ENCODE measurements at places on chromosomes 11 and 22.
A peak's percentile ranks its signal among the peaks of the same experiment; 100 is the strongest.

GRCh38 chr11:96084610-96085318 lies 160.9 kb upstream of the MTMR2 start:
- peaks cover 9% of the 10 kb centered on the region for H3K36me3 ChIP-seq
- no peaks in the 10 kb centered on the region for H3K27me3 ChIP-seq
- DNase-seq: no peak
- peaks cover 24% of the 10 kb centered on the region for H3K4me1 ChIP-seq
- no peak overlapping the region for H3K27ac ChIP-seq

- peaks cover 5% of the 10 kb centered on the region for H3K36me3 ChIP-seq
- no peak for DNase-seq
- H3K4me1 ChIP-seq: peaks cover 31% of the 10 kb centered on the region
- peak overlapping the region; percentile 94 for H3K27ac ChIP-seq
Observed at GRCh38 chr22:41382610-41383009, 868 bp downstream of the TEF start.

DNA sequence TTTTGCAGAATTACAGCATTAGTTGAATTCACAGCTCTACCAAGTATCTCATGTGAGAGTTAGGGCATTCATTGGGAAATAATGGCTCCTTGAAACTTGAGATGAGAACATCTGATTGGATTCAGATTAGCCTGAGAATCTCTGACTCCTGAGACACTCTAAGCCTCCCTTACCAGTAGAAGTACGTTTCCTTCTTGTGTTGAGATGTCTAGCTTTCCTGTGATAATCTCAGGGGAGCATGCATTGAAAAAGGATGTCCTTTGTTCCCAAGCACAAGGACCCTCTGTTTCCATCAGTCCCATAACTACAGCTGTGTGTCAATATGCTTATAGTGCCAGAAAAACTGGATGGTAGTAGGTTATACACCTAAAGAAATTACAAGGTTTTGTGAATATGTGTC lies 35.2 kb upstream of the RDX start:
- H3K27me3 ChIP-seq: no peaks in the 10 kb centered on the region
- no peak for DNase-seq
- no peak overlapping the region for H3K27ac ChIP-seq
- no peaks in the 10 kb centered on the region for H3K36me3 ChIP-seq

DNA sequence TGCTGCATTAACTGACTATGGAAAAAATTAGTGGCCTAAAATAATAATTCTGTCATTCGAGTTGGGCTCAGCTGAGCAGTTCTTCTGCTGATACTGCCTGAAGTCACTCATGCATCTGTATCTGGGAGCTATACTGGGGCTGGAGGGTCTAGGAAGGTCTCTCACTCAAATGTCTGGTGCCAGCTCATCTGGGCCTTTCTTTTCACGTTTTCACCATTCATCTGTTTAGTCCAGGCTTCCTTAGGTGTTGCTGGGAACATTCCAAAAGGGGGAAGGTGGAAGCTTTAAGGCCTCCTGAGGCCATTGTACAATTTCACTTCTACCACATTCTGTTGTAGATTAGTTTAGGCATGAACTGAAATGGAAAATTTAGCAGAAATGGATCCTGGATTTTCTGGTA lies 28.0 kb downstream of the YAP1 start:
- no peak for DNase-seq
- H3K4me1 ChIP-seq: no peaks in the 10 kb centered on the region
- no peaks in the 10 kb centered on the region for H3K27me3 ChIP-seq
- no peak overlapping the region for H3K27ac ChIP-seq
- no peak overlapping the region for H3K4me3 ChIP-seq

DNA sequence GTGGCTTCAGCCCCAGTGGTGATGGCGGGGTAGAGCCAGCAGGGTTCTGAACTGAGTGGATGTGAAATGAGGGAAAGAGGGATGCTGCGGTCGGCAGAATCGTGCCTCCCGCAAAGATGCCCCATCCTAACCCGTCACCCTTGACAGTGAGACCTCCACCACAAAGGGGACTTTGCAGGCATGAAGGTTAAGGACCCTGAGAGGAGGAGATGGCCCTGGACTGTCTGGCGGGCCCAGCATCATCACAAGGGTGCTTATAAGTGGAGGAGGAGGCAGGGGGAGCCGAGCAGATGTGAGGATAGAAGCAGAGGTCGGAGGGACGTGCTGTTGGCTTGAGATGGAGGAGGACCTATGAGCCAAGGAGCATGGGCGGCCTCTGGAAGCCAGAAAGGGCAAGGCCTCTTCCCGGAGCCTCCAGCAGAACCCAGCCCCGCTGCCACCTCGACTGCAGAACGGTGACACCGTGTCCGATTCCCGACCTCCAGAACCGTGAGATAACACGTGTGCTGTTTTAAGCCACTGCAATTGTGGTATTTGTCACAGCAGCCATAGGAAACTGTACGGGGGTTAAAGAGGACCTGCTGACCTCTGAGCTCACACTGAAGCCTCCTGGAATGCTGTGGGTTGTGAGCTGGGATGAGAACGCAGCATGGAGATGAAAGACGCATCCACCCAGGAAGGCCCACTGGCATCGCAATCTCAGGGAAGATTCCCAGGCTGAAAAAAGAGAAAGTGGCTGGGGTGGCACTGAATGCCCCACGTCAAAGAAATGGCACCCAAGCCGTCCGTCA lies 10.9 kb downstream of the LINC01488 start:
- H3K27me3 ChIP-seq: peaks cover 4% of the 10 kb centered on the region
- H3K36me3 ChIP-seq: no peaks in the 10 kb centered on the region
- H3K4me3 ChIP-seq: no peak overlapping the region

DNA sequence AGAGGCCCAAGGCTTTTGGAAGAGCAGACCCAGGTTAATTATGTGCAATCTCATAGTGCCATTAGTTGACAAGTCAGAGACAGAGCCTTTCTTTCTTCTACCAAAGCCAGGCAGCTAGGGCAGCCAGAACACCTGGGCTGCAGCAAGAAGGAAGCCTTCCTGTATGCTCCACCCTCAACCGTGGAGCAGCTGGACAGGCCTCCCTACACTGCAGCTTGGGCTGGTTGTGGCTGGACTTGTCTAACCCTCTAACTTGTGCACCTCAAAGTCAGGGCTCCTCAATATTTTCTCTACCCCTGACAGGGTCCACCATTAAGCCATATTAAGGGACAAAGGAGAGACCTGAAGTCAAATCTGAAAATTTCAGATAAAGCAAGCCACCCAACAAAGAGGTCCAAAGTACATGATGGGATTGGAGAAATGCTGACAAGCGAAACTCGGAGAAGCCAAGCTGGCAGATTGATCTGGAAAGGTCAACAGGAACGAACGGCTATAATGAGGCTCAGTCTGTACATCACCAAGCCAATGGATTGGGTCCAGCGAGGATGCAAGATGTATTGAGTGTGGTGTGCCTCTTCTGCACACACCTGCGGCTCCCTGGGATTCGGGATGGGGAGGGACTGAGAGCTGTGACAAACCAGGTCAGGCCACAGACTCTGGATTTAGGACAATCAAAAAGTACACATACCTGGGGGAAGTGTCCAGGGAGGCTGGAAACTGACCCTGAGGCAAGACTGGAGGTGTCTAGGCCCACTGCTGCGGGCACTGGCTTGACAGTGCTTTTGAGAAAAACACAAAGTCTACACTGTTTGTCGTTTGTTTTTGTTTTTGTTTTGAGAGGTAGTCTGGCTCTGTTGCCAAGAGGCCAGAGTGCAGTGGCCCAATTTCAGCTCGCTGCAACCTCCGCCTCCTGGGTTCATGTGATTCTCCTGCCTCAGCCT lies 11.7 kb upstream of the SLC43A3 start:
- no peak overlapping the region for H3K4me3 ChIP-seq
- no peak overlapping the region for H3K27ac ChIP-seq
- no peak for DNase-seq
- no peaks in the 10 kb centered on the region for H3K27me3 ChIP-seq
- no peaks in the 10 kb centered on the region for H3K36me3 ChIP-seq
- peaks cover 12% of the 10 kb centered on the region for H3K4me1 ChIP-seq

DNA sequence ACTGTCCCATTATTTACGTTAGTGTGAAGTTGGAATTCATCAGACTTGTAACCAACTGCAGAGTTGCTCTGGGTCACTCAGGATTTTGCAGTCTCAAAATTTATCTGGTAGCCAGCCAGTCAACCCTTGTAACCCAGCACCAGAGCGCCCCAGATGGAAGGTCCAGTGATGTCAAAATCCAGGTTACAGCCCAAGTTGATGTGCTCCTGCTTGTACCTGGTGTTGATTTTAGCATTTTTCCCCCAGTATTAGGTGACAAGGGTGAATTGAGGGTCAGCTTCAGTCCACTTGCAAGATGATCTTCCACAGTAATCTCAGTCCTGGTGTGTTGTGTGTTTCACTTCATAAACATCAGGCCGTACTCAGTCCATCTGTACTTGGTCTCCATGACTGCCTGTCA lies 7.5 kb downstream of the TIMM10B start:
- no peak overlapping the region for H3K4me3 ChIP-seq
- no peak for DNase-seq
- H3K27ac ChIP-seq: no peak overlapping the region

DNA sequence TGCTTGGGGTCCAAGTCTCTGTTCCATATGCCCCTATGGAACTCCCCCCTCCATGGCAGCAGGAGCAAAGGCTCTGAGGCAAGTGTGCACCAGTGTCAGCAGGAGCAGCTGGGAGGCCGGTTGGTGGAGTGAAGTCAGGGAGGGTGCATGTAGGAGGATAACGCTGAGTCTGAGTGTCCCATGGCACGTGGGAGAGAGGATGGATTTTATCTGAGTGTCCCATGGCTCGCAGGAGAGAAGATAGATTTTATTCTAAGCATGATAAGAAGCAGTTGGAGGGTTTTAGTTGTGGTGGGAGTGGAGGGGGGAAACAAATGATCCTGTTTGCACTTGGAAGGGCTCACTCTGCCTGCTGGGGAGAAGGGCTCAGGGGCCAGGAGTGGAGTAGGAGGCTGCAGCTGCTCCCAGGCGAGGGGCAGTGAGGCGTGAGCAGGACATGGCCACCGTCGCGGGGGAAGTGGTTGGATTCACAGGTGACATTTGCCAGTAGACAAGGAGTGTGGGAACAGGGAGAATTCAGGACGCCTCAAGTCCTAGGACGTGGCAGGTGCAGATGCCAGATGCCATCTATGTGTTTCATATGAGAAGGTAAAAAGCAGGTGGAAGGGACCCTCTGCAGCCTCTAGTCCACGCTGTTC lies 33.6 kb upstream of the PARVG start:
- no peaks in the 10 kb centered on the region for H3K4me1 ChIP-seq
- DNase-seq: no peak
- H3K36me3 ChIP-seq: no peaks in the 10 kb centered on the region

- H3K4me1 ChIP-seq: peaks cover 26% of the 10 kb centered on the region
- no peak overlapping the region for H3K27ac ChIP-seq
- DNase-seq: no peak
- no peak overlapping the region for H3K4me3 ChIP-seq
- peaks cover 20% of the 10 kb centered on the region for H3K36me3 ChIP-seq
- no peaks in the 10 kb centered on the region for H3K27me3 ChIP-seq
Observed at GRCh38 chr11:61779666-61780525, 12.5 kb downstream of the TMEM258 start.

DNA sequence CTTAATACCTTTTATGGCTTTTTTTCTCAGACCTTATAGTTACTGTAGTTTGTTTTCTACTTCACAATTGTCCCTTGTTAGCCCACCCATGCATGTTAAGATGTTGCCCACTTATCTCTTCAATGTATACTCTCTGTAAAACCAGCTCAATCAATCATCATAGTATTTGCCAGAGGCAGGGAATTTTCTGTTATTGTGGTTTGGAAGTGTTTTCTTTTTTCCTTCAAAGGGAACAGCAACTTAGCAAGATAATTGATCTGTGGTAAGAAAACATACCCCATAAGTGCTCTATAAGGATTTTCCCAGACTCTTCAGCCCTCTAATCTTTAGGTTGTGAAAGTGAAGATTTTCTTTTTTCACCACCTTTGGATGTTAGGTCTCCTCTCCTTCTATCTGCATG lies 76.7 kb upstream of the SYT9 start:
- H3K27ac ChIP-seq: no peak overlapping the region
- no peaks in the 10 kb centered on the region for H3K27me3 ChIP-seq
- no peaks in the 10 kb centered on the region for H3K4me1 ChIP-seq
- no peak for DNase-seq

DNA sequence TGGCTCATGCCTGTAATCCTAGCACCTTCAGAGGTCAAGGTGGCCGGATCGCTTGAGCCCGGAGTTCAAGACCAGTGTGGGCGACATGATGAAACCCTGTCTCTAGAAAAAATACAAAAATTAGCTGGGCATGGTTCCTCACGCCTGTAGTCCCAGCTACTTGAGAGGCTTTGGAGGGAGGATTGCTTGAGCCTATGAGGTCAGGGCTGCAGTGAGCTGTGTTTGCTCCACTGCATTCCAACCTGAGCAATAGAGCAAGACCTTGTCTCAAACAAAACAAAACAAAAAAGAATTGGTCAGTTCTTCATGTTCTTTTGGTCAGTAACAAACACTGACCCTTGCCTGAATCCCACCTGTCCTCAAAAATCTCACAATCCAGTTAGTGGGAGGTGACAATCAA lies 36.7 kb upstream of the VSTM5 start:
- H3K36me3 ChIP-seq: no peaks in the 10 kb centered on the region
- no peak overlapping the region for H3K27ac ChIP-seq
- no peaks in the 10 kb centered on the region for H3K4me1 ChIP-seq
- H3K4me3 ChIP-seq: no peak overlapping the region
- DNase-seq: no peak

GRCh38 chr22:36838119-36839030 lies 21.5 kb upstream of the PVALB start:
- no peaks in the 10 kb centered on the region for H3K4me1 ChIP-seq
- H3K4me3 ChIP-seq: no peak overlapping the region
- no peaks in the 10 kb centered on the region for H3K36me3 ChIP-seq
- no peak for DNase-seq

DNA sequence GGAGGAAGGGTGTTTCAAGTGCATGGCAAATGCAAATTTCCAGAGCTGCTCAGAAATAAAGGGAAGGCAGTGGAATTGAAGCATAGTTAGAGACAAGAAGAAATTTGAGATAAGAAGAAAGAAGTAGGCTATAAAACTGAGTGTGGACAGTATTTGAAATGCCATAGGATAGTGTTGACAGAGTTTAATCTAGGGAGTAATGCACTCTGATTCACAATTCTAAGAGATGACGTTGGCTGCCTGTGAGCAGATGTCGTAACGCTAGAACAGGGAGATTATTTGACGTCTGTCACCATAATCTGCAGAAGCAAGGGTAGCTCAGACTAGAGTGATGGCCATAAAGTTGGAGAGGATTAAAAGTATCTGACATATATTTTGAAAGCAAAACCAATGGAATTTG lies 389.9 kb upstream of the KIRREL3 start:
- no peak overlapping the region for H3K4me3 ChIP-seq
- no peak overlapping the region for H3K27ac ChIP-seq
- no peaks in the 10 kb centered on the region for H3K27me3 ChIP-seq
- no peaks in the 10 kb centered on the region for H3K4me1 ChIP-seq
- no peak for DNase-seq
- no peaks in the 10 kb centered on the region for H3K36me3 ChIP-seq

GRCh38 chr11:119023741-119024140 lies 5.2 kb downstream of the TRAPPC4 start:
- peak; percentile 14 for DNase-seq
- peaks cover 50% of the 10 kb centered on the region for H3K36me3 ChIP-seq
- H3K27ac ChIP-seq: peak overlapping the region; percentile 76

Measured in spleen (tissue), 13 donors.